Activated naive CD4-positive, alpha-beta T cell treated with anti-CD3 and anti-CD28 coated beads for 36 hours (primary cell): ENCODE measurements at places on chromosomes 3 and 15. TPM values are rescaled to one million over a fixed set of nuclear protein-coding genes. Genes with fewer than 3 reads are reported as not detected.

- DNase-seq: no peak
Observed at GRCh38 chr3:134333522-134334181, 40.6 kb downstream of the AMOTL2 start.

GRCh38 chr3:128222796-128223385, 69.6 kb downstream of the EEFSEC start:
- no peak for DNase-seq

DNA sequence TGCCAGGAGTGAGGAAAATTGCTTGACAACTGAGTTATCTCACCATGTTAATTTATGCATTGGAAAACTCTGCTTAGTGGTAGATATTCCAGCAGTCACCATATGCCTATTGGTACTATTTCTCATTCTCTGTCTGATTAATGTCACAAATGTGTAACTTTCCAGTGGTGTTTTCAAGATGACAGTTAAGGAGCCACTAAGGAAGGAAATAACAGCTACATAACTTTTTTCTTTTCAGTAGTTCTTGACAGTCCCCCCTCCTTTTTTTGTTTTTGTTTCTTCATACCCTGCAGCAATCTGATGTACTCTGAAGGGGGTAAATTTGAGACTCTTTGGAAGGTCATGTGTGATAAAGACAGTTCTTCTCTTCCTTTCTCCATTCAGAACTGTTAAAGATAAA, 13.1 kb downstream of the RASA2 start:
- DNase-seq: no peak

DNA sequence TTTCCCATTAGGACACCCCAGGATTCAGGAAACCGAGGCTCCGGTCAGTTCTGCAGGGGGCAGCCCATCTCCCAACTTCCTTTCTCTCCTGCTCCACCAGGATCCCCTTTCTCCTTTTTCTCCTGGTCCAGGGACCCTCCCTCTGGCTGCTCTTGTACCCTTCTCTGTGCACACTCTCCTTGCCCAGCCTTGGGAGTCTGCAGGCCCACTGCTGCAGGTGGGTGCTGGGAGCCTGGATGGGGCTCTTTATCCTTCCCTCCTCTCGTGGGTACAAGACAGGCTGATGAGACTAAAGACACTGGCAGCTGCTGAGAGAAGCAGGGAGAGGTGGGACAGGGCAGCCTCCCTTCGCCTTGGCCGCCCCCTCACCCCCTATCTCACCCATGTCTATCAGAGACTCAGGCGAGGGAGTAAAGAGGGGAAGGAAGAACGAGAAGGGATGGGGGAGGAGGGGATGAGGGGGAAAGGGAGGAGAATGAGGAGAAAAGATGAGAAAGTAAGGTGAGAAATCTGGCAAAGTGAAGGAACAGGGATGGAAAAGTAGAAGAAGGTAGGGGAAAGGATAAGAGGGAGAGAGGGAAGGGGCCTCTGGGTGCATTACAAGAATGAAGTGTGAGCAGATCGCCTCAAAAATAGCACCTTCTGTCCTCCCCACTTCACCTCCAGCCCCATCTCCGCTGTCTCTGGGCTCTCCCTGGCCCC, 45.2 kb downstream of the ITGA11 start:
- DNase-seq: no peak

The COLQ gene
- 0.25 TPM for total RNA-seq

- DNase-seq: no peak
Observed at GRCh38 chr3:146546366-146546965, 2.1 kb upstream of the PLSCR1 start.

DNA sequence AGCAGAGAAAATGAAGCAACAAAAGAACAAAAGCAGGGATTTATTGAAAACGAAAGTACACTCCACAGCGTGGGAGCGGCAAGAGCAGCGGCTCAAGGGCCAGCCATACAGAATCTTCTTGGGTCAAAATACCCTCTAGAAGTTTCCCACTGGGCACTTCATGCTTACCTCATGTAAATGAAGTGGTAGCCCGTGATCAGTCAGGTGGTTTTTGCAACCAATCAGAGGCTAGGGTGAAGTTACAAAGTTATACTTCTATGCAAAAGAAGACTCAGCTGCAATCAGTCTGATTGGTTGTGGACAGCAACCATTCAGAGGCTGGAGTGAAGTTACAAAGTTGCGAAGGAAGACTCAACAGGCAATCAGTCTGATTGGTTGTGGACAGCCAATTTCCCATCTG, 37.8 kb upstream of the TRH start:
- peak; percentile 33 for DNase-seq

The ATP13A5 gene
- total RNA-seq: not detected

- no peak for DNase-seq
Observed at GRCh38 chr15:35756623-35757022, 210.7 kb upstream of the DPH6 start.

The FMN1 gene
- 0.12 TPM for total RNA-seq

DNA sequence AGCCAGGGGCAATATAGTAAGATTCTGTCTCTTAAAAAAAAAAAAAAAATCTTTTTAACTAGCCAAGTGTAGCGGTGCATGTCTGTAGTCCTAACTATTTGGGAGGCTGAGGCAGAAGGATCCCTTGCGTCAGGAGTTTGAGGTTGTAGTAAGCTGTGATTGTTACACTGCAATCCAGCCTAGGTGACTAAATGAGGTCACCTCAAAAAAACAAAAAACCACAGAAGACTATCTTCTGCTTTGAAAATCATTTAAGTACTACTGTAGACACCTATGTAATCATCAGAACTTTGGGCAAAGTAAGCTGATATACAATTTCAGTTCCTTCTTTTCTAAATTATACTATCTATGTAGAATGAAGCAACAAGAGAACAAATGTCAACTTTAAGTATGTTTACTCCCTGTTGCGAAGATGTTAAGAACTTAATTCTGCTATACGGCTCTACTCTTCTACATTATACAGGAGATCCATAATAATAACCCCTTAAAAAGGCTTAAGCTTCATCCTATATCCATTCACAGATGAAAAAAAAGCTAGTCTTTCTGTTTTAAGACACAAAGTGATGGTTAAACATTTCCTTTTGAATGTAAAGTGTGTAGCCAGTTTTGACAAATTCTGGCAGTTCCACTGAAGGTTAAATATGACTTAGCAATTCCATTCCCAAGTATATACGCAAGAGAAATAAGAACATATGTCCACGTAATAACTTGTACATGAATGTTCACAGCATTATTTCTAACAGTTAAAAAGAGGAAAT, 15.2 kb downstream of the DAZL start:
- DNase-seq: no peak

The SH3GL3 gene
- total RNA-seq: not detected

The ULK4 gene
- 8.5 TPM for total RNA-seq

DNA sequence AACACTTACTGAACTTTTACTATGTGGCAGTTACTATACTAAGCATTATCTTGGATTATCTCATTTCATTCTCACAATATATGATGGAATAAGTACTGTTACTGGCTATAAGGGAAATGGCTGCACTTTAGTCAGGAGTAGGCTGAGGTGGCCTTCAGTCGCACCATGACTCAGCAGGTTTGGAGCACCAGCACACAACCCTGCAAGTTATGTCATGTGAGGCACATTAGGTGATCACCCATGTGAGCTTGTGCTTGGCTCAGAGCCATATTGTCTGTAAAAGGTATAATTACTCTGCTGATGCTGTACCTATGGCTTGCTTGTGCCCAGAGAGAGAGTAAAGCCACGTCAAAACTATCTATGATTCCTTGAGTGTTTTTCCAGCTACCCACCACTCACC, 54.1 kb upstream of the TIPARP start:
- no peak for DNase-seq

DNA sequence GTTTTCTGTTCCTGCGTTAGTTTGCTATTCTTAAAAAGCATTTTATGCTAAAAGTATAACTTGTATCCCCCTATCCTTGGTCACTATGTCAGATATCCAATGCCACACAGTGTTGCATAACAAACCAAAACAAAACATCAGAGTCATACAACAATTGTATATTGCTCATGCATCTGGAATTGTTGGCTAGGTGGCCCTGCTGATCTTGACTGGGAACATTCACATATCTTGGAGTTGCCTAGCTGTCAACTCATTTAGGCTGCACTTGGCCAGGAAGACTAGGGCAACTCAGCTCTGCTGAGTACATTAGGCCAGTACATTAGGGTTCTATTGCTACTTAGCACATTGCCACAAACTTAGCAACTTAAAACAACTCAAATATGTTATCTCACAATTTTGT, 706.5 kb upstream of the UBE2E2 start:
- no peak for DNase-seq

- DNase-seq: no peak
Observed at GRCh38 chr3:109122690-109123089, 4.8 kb upstream of the MORC1 start.

DNA sequence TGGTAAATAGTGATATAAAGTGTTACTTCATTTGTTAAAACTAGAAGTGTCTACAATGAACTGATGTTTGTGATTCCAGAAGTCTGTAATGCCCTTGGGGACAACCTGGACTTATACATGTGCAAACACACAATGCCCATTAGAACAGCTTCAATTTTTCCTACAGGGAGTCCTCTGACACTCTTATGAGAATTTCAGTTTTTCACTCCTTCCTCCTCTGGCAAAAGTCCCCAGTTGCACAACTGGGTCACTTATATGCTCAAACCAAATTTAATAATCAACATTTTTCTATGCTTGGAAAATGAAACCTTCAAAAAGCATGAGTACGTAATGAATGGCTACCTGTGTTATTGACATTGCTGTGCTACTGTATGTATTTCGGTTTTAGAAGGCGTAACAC, at the start of gene OR5H15:
TSS of gene OR5H15 (plus strand) at position 301 of the 400 bp plus-strand sequence. CDS start 2,004 bp downstream, outside the sequence.
- DNase-seq: no peak
